Aorta (tissue), 5 donors: ENCODE measurements at places on chromosomes 13 and 19. TPM values are rescaled to one million over a fixed set of nuclear protein-coding genes. Genes with fewer than 3 reads are reported as not detected.

The CCL25 gene
- total RNA-seq = not detected

- H3K4me1 ChIP-seq = no peaks in the 10 kb centered on the region
- no peaks in the 10 kb centered on the region for H3K36me3 ChIP-seq
- no peak for DNase-seq
- no peaks in the 10 kb centered on the region for H3K27me3 ChIP-seq
- H3K27ac ChIP-seq = no peak overlapping the region
- no peak overlapping the region for H3K4me3 ChIP-seq
Measured at GRCh38 chr13:24182703-24183081, 22.2 kb downstream of the SPATA13 start.

GRCh38 chr19:50242581-50242980 is 39.2 kb downstream of the MYH14 start:
- H3K4me1 ChIP-seq = no peaks in the 10 kb centered on the region
- no peak overlapping the region for H3K4me3 ChIP-seq
- no peak overlapping the region for H3K27ac ChIP-seq

- peak overlapping the region; percentile 6 for H3K27ac ChIP-seq
- H3K4me1 ChIP-seq = peaks cover 11% of the 10 kb centered on the region
- H3K4me3 ChIP-seq = no peak overlapping the region
- H3K36me3 ChIP-seq = no peaks in the 10 kb centered on the region
Measured at GRCh38 chr13:46640843-46641242, 87.9 kb downstream of the LRCH1 start.

GRCh38 chr13:46641274-46642081 is 88.5 kb downstream of the LRCH1 start:
- no peak for DNase-seq
- no peak overlapping the region for H3K4me3 ChIP-seq
- peaks cover 11% of the 10 kb centered on the region for H3K4me1 ChIP-seq
- no peaks in the 10 kb centered on the region for H3K27me3 ChIP-seq
- no peaks in the 10 kb centered on the region for H3K36me3 ChIP-seq

GRCh38 chr13:106570299-106570852 is 2.4 kb upstream of the ARGLU1 start:
- no peak overlapping the region for H3K4me3 ChIP-seq
- no peaks in the 10 kb centered on the region for H3K36me3 ChIP-seq
- no peaks in the 10 kb centered on the region for H3K27me3 ChIP-seq
- H3K4me1 ChIP-seq = no peaks in the 10 kb centered on the region

GRCh38 chr19:10422846-10423245 is 2.5 kb downstream of the PDE4A start:
- no peak overlapping the region for H3K27ac ChIP-seq
- DNase-seq = no peak
- H3K4me3 ChIP-seq = no peak overlapping the region
- H3K27me3 ChIP-seq = no peaks in the 10 kb centered on the region
- no peaks in the 10 kb centered on the region for H3K4me1 ChIP-seq

DNA sequence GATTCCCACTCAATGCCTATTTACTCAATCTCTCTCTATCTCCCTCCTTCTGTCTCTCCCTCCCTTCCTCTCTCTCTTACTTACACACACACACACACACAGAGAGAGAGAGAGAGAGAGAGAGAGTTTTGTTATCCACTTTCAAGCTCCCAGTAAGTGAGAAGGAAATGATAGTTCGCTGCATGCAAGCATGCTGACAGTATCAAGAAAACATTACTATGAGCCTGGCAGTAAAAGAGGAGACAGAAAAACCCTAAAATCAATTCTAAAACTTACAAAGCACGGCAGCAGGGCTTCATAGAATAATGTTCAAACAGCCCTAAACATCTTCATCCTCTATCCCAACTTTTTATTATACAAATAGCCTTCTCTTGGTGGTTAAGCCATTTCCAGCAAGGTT is 171.9 kb downstream of the FOXO1 start:
- H3K27me3 ChIP-seq = no peaks in the 10 kb centered on the region
- H3K4me3 ChIP-seq = no peak overlapping the region
- H3K4me1 ChIP-seq = peaks cover 3% of the 10 kb centered on the region

DNA sequence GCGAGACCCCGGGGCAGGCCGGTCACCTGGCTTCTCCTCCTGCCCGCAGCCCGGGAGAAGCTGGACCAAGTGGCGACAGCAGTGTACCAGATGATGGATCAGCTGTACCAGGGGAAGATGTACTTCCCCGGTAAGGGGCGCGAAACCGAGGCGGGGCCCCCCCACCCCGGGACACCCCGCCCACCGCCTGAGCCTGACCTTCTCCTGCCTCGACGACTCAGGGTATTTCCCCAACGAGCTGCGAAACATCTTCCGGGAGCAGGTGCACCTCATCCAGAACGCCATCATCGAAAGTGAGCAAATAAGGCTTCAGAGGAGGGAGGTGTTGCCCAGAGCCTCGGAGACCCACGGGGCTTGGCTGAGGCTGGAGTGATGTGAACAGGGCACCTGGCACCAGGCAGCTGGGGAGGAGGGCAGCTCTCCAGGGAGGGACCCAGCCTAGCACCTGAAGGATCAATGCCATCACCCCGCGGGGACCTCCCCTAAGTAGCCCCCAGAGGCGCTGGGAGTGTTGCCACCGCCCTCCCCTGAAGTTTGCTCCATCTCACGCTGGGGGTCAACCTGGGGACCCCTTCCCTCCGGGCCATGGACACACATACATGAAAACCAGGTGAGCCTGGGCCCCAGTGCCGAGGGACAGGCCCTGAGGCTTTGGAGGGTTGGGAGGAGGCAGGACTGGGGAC is 629 bp downstream of the IZUMO4 start:
- H3K27me3 ChIP-seq = no peaks in the 10 kb centered on the region
- peaks cover 3% of the 10 kb centered on the region for H3K36me3 ChIP-seq
- peak; percentile 69 for DNase-seq
- H3K4me3 ChIP-seq = peak overlapping the region; percentile 7
- H3K4me1 ChIP-seq = no peaks in the 10 kb centered on the region

DNA sequence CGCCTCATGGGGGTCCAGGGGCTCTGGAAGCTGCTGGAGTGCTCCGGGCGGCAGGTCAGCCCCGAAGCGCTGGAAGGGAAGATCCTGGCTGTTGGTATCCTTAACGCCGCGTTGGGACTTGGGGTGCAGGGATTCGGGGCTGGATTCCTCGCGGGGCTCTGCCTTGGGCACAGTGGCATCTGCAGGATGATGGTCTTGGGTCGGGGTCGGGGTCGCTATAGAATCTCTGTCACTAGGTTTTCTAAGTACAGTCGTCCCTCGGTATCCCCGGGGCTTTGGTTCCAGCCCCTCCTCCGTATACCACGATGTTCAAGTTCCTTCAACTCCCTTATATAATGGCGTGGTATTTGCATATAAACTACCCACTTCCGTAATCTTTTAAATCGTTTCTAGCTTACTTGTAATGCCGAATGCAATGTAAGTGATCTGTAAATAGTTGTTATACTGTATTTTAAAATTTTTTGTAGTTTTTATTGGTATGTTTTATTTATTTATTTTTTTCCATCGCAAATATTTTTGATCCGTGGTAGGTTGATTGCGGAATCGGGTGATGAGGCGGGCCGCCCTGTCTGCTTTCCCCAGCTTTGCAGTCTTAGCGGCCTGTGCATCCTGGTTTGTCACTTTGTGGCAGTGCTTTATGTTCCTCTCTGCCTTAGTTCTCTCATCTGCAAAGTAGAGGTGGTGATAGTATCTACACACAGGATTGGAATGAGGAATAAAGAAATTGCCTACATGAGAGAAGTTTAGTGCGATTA is 606 bp downstream of the ERCC5 start:
- no peaks in the 10 kb centered on the region for H3K27me3 ChIP-seq
- no peaks in the 10 kb centered on the region for H3K36me3 ChIP-seq
- peak overlapping the region; percentile 85 for H3K4me3 ChIP-seq
- H3K4me1 ChIP-seq = peaks cover 4% of the 10 kb centered on the region

GRCh38 chr19:4089400-4089908 is 22.8 kb upstream of the ZBTB7A start:
- no peak overlapping the region for H3K27ac ChIP-seq
- DNase-seq = peak; percentile 79
- no peaks in the 10 kb centered on the region for H3K27me3 ChIP-seq
- no peak overlapping the region for H3K4me3 ChIP-seq
- H3K36me3 ChIP-seq = no peaks in the 10 kb centered on the region

DNA sequence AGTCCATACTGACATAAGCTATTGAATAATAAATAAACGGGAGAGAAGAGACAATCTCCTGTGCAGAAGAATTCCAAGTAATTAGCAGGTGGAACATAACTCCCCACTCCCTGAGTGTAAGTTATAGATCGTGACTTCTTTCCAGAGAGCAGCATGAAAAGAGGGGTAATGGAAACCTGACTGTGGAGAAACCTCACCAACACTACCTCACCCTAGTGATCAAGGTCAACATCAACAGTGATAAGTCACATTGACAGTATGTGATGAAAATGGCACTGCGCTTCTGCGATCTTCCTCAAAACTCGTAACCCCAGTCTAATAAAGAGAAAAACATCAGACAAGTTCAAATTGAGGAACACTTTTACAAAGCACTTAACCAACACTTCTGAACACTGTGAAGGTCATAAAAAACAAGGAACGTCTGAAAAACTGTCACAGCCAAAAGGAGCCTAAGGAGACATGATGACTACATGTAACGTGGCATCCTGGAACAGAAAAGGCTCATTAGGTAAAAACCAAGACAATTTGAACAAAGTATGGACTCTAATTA is 19.8 kb downstream of the CAB39L start:
- no peak overlapping the region for H3K27ac ChIP-seq
- H3K27me3 ChIP-seq = no peaks in the 10 kb centered on the region
- no peaks in the 10 kb centered on the region for H3K4me1 ChIP-seq
- H3K36me3 ChIP-seq = no peaks in the 10 kb centered on the region
- no peak overlapping the region for H3K4me3 ChIP-seq

- no peaks in the 10 kb centered on the region for H3K27me3 ChIP-seq
- peak overlapping the region; percentile 2 for H3K4me3 ChIP-seq
- DNase-seq = peak; percentile 66
- no peaks in the 10 kb centered on the region for H3K4me1 ChIP-seq
Measured at GRCh38 chr19:23070353-23071146, 46.3 kb upstream of the ZNF730 start.

DNA sequence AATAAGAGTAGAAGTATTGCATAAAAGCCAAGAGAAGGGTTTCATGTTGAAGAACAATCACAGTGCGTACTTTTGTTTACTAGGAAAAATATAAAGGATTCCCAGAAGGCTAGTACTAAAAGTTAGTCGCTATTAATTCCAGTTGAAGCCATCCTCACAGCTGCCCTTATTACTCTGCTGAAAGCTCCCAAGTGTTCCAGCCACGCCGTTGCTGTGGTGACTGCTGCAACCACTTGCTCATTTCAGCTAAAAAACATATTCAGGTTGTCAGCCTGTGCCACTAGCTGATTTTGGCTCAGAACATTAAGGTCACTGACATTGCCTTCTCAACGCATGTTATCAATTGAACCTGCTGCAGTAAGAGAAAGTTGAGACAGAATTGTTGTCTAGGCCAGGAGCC is 87.1 kb upstream of the FNDC3A start:
- H3K4me3 ChIP-seq = no peak overlapping the region
- DNase-seq = no peak
- no peak overlapping the region for H3K27ac ChIP-seq

DNA sequence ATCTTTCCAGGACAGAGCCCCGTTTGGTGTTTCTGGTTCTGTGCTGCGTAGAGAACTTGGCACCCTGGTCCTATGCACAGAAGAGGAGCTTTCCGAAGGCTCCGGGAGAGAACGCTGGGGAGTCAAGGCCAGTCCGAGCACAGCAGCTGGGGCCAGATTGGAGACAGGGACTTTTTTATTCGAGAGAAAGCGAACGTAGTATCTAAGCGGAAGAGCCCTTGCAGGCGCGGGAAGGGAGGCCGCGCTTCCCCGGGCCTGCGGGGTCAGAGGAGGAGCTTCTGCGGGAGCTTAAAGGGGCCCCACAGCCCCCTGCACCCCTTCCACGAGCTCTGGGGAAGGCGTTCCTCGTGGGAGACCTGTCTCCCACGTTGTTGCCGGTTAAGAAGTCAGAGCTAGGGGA is 48.6 kb upstream of the ARHGEF7 start:
- no peak for DNase-seq
- H3K36me3 ChIP-seq = no peaks in the 10 kb centered on the region
- no peaks in the 10 kb centered on the region for H3K4me1 ChIP-seq

- no peak overlapping the region for H3K4me3 ChIP-seq
- H3K27me3 ChIP-seq = peaks cover 10% of the 10 kb centered on the region
Measured at GRCh38 chr19:38989066-38989605, 13.6 kb upstream of the FBXO17 start.
